ENCODE measurements at places on chromosomes 5 and 9.

DNA sequence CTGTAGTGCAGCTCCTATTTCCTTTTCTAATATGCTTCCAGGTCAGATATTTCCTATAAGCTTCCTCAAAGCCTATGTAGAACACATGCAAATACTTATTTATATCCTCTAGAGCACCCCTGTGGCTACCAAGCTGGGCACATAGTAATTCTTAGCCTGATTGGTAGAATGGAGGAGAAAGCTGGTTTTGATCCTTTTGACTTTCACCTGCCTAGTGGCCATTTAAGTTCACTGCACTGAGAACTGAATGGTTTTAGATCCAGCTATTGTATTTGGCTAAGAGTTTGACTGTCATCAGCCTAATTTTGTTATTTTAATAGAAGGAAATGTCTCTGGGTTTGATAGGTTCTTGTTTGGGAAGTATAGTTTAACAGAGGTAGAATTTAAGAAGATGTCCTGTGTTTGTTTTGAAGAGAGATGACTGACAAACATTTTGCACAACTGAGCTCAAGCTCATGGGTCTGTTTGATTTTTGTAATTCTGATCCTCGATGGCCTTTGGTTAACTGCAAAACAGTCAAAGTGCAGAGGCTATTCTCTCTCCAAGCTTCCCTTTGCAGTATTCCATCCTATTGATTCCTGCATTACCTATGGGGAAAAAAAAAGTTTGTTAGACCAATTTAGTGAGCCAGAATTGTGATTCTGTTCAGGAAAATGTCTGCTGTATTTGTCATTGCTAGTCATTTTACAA, 85.4 kb downstream of the KCNN2 start:
- no peak for DNase-seq

DNA sequence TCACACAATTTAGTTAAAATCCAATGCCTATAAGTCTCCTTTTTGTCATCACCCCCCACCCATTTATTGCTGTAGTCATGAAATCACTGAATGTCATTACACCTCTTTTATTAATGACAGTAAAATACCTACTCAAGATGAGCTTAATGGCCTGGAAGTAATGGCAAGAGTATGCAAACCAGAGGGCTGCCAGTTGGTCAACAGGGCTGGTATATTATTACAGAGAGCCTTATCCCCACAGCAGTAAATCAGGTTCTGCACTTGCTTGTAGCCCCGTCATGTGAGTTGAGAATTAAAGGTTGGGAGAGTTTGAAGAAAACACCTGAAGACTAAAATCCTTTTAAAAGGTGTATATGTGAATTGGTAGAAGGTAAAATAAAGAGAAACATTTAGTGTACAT, 372.4 kb downstream of the MAT2B start:
- no peak for DNase-seq

GRCh38 chr5:147063943-147064342, 170.9 kb upstream of the STK32A start:
- no peak for DNase-seq

- DNase-seq, result no peak
These were observed 5.6 kb upstream of the URM1 start for GRCh38 chr9:128365525-128365924.

DNA sequence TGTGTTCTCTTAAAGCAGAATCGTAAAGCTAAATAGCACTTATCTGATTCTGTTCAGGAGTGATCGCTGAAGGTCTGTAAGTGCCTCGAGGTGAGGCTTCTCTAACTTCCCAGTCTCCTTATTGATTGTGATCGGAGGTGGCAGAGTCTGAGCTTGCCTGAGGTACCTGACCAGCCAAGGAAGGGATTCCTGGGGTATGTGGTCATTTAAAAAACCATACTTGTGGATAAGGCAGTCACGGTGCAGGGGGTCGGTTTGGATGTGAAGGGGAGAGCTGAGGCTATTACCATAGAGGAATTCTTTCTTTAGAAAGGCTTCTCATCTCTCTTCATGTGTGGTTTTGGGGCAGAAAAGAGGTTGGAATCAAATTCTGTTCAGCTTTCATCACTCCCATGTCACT, 193.7 kb downstream of the TLE4 start:
- DNase-seq, result no peak

- no peak for DNase-seq
These were observed 71.2 kb upstream of the IZUMO3 start for GRCh38 chr9:24616863-24617262.

GRCh38 chr9:73216100-73216499, 64.4 kb downstream of the ANXA1 start:
- DNase-seq, result no peak

DNA sequence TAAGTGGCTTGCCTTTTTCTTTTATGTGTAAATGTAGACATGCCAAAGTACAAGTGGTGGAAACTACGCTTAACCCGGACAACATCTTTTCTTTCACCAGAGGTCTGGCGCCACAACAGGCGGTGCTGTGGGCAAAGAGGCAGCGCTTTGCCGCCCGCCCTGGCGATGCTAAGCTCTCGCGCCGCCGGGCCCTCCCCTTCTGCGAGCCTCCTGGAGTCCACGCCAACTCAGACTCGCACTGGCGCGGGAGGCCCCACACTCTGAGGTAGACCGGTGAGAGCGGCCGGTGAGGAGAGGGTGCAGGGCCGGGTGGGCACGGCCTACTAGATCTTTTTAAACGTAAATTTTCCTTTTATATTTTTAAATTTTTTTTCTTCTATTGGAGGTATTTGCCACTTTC, 2253.1 kb upstream of the C9orf72 start:
- DNase-seq, result no peak

- no peak for DNase-seq
These were observed 58.3 kb upstream of the SHB start for GRCh38 chr9:38127271-38127839.

GRCh38 chr5:35518104-35518503, 99.6 kb upstream of the SPEF2 start:
- no peak for DNase-seq

DNA sequence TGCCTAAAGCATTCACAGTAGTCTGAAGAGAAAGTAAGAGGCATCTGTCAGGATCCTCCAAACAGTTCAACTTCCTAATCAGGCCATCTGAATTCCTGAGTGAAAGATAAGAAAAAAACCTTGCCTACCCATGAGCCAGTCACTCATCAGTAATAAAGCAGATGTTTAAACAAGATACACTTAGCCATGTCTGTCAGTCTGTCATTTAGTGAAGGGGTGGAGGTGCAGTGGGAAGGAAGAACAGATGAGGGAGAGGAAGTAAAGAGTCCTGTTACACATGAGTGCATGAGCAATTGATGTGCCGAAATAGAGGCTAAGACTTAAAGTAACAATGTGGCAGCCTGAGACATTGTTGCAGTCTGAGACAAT, 29.9 kb upstream of the DMRTA1 start:
- DNase-seq, result no peak

DNA sequence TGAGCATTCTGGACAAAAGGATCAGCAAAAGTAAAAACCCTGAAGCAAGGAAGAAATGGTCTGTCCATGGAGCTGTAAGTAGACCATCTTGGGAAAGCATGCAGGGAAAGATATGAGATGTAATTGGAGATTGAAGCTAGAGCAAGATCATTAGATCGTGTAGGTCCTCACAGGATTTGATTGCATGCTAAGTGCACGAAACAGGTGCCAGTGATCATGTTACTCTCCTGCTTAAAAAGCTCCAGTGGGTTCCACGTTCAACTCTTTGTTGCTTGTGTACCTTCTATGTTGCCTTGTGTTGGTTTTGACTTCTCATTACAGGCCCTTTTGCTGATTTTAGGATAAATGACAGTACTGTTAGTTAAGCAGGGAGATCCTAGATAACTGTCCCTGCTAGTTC, 442.0 kb downstream of the DMRT2 start:
- no peak for DNase-seq

DNA sequence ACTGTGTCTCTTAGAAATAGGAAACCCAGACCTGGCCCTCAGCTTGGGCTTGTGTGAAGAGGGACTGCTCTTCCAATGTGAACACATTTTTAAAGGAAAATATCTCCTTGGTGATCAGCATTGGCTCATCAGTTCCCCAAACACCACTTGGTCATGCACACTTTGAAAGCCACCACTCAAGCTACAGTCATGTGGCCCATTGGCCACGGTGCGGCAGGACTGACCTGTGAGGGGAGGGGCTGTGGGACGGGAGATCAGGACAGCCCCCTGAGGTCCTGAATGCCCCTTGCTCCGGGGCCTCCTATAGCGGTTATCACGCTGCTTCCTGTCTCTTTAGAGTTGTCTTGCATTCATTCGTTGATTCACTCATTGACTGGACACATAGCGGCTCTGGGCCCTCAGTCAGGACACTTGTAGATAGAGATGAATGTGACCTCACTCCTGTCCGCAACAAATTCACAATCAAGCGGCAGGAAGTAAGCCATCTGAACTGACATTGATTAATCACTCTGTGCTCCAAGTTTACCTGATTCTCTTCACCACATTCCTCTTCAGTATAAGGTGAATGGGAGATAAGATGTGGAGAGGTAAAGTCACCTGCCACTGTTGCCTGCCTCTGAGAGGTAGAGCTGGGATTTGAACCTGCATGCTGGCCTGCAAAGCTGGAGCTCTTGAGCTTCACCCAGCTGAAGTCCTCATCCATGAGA, 73.1 kb downstream of the COL15A1 start:
- DNase-seq, result no peak

GRCh38 chr5:108344103-108344822, 37.6 kb downstream of the FBXL17 start:
- no peak for DNase-seq

DNA sequence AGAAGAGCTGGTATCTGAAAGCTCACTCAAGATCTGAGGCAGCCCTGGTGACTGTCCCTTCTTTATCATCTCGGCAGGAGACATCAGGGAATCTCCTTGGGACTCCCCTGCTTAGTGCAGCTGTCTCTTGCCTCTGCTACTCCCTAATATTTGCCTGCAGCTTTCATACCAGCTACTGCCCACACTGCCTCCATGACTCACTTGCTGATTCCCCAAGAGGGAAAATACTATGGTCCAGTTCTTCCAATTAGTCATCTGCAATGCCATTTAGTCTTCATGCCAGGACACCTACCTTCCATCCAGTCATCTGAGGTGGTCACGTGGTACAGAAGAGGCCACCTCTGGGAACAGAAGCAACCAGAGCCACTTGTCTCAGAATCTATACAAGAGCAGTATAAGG, 270.8 kb downstream of the NTRK2 start:
- no peak for DNase-seq

DNA sequence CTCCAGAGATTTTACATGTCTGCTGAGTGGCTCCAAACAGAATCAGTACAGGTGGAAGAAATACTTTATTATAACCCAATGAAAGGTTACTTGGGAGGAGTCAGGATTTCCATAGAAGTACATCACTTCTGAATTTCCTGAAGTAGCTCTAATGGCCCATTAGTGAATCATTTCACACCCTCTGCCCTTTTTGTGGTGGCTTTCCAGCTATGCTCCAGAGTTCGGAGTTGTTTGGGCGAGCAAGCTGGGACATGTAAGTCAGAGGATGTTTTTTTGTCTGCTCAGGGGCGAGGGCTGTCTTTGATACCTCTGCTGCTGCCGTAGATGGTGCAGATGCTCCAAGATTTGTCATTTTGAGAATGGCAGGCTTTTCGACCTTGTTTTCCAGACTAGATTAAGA, 226.1 kb downstream of the GOLPH3 start:
- no peak for DNase-seq

DNA sequence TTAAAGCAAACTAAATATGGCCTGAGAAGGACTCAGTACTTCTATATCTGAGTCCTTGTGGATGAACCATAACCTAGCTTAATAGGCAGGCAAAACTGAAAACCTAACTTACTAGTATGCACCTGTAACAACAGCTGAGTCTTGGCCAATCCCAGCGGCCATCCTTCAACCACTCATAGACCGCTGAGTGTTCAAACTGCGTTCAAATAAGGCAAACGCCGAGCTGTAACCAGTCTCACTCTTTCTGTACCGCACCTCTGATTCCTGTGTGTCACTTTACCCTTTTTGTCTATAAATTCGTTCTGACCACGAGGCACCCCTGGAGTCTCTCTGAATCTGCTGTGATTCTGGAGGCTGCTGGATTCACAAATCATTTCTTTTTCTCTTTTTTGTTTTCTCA, 170.5 kb downstream of the COL23A1 start:
- no peak for DNase-seq

- DNase-seq, result no peak
These were observed 94.2 kb upstream of the FBN2 start for GRCh38 chr5:128632264-128632663.

DNA sequence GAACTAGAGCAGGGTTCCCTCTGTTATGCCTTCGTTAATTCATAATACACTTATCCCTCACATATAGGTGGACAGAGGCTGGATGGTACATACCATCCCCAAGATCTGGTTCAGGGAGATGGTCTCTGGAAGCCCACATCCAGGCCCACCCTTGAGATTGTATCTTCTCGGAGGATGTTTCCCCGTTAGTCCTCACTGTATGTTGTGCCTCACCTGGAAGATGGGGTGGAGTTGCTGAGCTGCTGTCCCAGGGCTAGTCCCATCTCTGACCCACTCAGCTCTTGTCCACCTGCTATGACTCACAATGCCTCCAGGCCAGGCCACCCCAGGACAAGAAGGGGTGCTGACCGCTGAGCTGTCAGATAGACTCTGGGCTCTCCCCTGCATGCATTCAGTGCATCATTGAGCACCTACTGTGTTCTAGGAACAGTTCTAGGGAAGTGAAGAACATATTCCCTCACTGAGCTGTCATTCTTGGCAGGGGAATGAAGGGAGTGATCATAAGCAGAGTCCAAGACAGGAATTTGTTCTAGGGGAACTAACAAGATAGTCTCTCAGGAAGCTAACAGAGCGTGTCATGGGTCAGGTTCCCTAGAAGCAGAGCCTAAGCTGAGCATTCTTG, at the start of gene CBY3:
CBY3 (minus strand) TSS at position 255 of the 622 bp plus-strand sequence; CDS start at position 139, 116 bp downstream.
- no peak for DNase-seq

DNA sequence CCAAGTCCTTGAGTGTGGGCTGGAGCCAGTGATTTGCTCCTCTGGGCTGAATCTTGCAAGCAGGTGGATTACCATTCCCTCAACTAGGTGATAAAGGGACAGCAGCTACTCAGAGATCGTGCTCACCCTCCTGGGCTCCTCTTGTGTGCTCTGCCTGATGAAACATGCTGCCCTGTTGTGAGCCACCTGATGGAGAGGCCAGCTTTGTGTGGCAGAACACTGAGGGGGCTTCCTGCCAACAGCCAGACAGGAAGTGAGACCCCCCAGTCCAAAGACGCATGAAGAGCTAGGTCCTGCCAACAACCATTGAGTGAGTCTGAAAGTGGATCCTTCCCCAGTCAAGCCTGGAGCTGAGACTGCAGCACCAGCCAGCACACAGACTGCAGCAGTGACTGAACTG, 106.4 kb upstream of the IRX2 start:
- DNase-seq, result no peak

GRCh38 chr5:173629628-173630027, 13.2 kb upstream of the BOD1 start:
- DNase-seq, result no peak

- DNase-seq, result no peak
These were observed 32.7 kb downstream of the ATG10 start for GRCh38 chr5:82004511-82004910.

Measured in breast epithelium (tissue), 4 donors.